ENCODE measurements at places on chromosomes 3 and 15.

DNA sequence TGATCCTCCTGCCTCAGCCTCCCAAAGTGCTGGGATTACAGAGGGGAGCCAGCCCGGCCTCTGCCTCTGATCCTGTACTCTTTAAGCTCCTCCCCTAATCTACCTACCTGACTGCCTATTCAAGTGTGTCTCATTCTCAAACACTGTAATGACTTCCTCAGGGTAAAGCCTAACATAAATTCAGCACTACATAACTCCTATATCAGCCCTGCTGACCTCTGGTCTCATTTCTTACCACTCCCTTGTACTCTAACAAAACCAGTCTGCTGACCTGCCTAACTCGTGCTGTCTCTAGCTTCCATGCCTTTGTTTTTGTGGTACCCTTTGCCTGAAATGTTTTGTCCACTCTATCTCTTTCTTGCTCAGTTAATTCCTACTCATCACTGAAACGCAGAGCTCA, 172.1 kb upstream of the IL12A start:
- DNase-seq = no peak

DNA sequence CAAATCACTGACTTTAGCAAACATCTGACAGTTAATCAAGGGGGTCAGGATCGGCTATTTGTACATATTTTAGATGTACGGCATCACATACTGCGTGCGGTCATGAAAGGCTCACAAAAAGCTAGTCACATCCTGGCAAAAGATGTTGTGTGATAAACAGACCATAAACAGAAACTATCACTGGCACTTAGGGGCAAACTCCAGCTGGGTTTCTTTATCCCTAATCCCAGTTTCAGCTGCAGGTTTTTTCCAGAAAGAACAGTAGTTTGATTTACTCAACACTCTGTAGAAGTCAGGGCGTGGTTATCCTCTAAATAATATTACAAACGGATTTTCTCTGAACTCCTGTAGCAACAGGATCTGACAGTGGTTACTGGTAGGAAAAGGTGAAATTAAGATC, 112.4 kb upstream of the BHLHE40 start:
- no peak for DNase-seq

- DNase-seq = no peak
These were observed 169.6 kb upstream of the GADL1 start for GRCh38 chr3:31064021-31064420.

- no peak for DNase-seq
These were observed 39.9 kb downstream of the AMOTL2 start for GRCh38 chr3:134334231-134334900.

DNA sequence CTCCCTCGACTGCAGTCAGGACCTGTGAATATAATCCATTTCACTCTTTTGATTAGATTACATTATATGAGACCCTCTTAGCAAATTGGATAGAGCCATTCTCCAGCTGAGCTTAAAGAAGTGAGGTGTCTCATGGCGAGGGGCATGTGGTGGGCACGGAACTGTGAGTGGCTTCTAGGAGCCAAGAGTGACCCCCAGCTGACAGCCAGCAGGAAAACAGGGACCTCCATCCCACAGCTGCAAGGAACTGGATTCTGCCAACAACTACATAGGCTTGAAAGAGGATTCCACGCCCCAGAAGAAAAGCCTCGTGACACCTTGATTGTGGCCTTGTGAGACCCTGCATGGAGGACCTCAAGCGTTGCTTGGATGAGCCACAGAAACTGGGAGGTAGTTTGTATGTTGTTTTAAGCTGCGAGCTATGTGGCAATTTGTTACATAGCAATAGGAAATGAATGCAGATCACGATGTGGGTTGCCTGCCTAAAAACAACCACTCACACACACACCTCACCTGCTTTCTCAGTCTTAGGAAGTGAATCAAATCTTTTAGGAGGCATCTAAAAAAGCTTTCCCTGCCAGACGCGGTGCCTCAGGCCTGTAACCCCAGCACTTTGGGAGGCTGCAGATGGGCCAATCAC, 84.2 kb upstream of the BHLHE40 start:
- no peak for DNase-seq

GRCh38 chr3:79255702-79256101, 512.1 kb downstream of the ROBO1 start:
- DNase-seq = no peak

DNA sequence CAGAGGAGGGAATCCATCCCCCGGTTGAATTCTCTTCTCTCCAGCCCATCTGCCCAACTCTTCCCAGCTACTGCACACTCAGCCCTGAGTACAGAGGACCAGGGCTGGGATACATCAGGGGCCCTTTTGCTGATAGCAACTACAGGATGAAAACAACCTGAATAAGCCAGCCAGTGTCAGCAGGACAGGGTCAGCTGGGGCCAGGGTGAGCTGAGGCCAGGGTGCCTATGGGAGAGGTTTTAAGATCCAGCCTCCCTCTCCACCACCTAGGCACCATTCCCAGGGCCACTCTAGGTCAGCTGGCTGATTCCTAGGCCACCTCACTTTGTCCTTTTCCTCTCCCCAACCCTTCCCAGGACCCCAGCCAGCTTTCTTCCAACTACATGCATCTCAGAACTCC, 83.8 kb downstream of the MRPL46 start:
- no peak for DNase-seq

DNA sequence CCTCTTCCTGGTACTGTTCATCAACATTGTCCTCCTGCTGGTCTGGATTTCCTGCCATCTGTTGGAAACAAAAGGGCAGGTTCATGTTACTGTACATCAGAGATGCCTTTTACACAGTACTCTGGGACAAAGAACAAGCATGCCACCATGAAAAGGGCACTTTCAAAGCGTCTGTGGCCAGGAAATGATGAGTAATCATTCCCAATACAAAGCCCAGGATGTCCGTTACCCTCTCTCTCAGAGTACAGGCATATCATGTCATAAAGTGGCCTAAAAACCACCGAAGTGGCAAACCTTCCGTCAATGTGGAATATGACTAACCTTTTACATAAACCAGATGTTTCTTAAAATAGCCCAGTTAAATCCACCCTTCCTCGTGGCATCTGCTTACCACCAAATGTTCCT, 71.2 kb downstream of the GOLIM4 start:
- peak; percentile 1 for DNase-seq

DNA sequence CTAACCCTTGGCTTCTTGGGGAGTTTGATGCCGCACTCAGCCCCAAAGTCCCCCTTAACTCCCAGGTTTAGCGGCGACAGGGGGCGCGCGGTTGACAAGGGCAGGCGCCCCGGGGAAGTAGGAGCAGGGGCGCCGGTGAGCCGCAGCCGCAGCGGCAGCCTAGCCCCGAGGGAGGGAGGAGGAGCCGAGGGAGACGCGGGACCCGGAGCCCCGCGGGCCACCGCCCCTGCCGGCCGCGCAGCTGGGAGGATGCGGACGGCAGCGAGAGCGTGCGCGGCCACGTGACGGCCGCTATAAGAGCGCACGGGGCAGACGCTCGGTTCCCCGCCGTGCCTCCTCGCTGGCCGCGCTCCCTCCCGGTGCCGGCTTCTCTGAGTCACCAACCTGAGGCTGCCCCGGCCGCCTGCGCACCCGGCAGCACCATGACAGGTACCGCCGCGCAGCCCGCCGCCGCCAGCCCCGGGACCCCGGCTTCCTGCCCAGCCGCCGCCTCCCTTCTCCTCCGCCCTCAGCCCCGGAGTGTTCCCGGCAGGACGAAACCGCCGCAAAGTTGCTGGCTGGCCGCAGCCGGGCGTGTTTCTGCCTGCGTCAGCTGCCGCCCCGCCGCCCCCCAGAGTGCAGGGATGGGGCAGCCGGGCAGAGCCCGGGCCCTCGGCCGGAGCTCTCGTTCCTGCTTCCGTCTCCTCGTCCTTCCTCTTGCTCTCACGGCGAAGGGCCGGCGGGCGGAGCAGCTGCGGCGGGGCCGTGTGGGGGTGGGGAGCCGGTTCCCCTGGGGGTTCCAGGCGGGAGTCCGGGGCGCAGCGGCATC, at the start of gene GYG1:
TSS of gene GYG1 (plus strand) at position 322 of the 808 bp plus-strand sequence. CDS start at position 423, 101 bp downstream.
- DNase-seq = peak; percentile 72

Data from activated gamma-delta T cell treated with anti-CD3 and anti-CD28 coated beads, Interleukin-2, amount 50 U/mL, for 16 hours (primary cell).